ENCODE measurements at places on chromosomes 7 and 10.

GRCh38 chr7:19351341-19352304 is 206.4 kb upstream of the FERD3L start:
- no peak for DNase-seq

- DNase-seq: no peak
Measured at GRCh38 chr10:125788156-125789034, 12.8 kb upstream of the MMP21 start.

DNA sequence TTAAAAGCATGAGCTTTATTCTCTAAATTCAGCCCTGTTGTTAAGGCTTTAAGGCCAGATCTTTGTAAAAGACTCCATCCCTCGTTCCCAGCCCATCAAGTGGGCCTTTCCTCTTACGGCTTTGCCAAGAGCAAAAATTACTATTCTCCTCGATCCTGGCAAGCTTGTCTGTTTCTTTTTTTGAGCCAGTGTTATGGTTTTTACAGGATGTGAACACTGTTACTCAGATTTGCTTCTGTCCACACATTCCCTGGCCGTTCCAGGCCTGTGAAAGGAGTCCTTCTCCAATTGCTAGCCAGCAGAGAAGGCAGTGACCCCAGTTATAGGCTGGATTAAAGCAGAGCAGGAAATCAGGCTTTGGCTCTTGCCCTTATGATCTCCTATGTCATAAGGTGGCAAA is 47.0 kb upstream of the EPC1 start:
- DNase-seq: no peak

DNA sequence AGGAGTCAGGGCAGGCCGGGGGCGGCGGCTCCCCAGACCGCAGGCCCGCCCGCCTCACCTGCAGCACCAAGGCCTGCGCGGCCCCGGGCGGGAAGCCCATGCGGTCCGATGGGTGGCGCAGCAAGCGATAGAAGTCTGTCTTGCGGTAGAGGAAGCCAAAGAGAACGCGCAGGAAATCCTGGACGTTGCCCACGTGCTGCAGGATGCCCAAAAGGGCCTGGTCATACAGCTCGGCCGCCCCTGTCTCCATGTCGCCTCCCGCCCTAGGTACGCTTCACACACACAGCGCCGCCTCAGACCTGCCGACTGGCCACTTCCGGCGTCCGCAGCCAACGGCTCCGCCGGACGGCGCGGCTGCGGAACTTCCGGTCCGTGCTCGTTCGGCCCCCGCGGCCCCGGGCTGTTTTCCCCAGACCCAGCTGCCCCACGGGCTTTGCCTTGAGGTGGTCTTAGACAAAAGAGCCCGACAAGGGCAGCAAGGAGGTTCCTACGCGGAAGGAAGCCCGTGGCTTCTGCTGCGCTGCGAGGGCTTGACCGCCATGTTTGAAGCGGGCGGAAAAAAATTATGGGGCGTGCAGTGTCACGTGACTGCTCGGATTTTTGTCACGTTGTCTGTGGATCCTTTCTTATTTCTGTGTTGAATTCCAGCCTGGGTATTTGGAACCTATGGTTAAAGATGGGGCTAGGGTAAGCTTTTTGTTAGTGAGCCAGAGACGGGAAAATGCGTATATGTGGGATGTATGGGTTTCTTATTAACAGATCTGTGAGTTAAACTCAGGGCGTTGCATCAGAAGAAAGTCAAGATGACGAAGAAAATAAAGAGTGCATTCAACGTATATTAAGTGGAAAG is at the start of gene NUDCD3:
Gene NUDCD3 (minus strand): TSS at position 308 of the 850 bp plus-strand sequence. CDS start 58 bp downstream, at position 250.
- DNase-seq: no peak

GRCh38 chr7:28811008-28811407 is 147.1 kb downstream of the TRIL start:
- DNase-seq: no peak

DNA sequence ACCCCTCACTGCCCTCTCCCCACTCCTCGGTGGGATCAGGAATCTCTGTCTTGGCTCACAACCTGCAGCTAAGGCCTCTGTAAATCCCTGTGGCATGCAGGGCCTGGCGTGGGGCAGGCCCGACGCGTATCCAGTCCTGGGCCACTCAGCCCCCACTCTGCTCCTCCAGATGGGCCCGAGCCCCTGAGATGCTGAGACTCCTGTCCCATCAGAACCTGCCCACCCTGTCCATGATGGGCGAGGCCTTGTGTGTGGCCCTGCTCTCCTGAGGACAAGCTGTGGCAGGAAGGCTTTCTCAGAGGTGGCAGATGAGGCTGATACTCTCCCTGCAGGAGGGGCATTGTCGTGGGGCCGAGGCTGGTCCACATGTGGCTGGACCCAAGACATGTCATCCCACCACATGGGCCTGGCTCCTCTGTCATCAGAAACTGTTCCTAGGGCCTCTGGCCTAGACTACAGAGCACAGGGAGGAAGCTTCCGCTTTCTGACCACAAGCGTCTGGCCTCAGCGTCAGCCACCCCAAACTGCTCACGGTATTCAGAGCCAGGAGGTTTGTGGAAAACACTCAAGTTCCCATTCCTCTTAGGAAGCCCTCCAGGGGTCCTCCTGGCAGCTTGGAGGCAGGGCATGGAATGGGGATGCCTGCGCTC is 6.0 kb downstream of the ALOX5 start:
- no peak for DNase-seq

- DNase-seq: no peak
Measured at GRCh38 chr7:88091988-88092675, 127.7 kb downstream of the SRI start.

DNA sequence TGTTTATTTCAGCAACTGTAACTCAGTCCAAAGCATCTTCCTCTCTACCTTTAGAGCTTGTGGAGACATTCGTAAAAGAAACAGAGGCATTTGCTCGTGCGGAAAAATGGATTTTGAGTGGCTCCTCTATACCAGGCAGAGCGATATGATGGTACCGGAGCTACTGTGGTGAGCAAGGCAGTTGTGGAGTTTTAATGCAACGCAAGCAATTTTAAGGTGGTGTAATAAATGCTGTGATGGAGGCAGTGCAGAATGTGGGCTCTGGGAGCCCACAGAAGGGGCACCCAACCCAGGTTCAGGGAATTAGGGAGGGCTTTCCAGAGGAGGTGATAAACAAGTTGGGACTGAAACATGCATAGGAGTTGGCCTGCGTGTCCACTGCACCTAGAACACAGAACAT is 149.5 kb downstream of the CDH23 start:
- no peak for DNase-seq

DNA sequence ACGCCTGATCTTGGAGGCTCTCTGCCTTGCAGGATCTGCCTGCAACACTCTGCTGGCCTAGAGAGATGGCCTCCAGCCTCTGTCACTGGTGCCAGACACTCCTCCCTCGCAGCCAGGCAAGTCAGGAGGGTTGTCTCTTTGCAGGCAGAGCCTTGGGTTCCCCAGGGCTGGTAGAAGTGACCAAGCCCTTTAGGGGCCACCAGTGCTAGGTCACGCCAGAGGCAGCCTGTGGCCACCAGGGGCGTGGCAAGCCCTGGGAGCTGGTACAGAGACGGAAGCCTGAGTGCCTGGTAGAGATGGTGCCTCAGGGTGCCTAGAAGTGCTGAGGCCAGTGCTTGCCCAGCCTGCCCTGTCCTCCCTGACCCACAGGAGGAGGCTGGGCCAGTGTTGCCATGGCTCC is 9.1 kb downstream of the ADCYAP1R1 start:
- DNase-seq: no peak

DNA sequence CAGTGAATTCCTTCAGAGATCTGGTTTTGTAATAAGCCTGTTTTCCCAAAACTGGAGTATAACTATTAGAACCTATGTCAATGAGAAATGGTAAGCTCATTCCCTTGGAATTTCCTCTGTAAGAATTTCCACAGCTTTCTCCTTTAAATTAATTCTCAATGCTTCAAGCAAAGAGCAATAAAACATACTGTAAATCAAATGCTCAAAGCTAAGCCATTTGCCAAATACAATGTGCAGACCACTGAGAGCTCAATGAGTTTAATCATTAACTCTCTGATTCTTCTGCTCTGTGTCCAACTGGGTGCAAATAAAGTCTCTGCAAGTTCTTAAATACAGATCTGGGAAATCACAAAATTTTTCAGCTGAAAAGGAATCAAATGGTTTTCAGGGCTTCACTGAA is 227.6 kb upstream of the IMMP2L start:
- DNase-seq: no peak

GRCh38 chr7:149784251-149784608 is 10.8 kb upstream of the ZNF467 start:
- no peak for DNase-seq

GRCh38 chr7:25891591-25891990 is 260.4 kb upstream of the NFE2L3 start:
- no peak for DNase-seq

DNA sequence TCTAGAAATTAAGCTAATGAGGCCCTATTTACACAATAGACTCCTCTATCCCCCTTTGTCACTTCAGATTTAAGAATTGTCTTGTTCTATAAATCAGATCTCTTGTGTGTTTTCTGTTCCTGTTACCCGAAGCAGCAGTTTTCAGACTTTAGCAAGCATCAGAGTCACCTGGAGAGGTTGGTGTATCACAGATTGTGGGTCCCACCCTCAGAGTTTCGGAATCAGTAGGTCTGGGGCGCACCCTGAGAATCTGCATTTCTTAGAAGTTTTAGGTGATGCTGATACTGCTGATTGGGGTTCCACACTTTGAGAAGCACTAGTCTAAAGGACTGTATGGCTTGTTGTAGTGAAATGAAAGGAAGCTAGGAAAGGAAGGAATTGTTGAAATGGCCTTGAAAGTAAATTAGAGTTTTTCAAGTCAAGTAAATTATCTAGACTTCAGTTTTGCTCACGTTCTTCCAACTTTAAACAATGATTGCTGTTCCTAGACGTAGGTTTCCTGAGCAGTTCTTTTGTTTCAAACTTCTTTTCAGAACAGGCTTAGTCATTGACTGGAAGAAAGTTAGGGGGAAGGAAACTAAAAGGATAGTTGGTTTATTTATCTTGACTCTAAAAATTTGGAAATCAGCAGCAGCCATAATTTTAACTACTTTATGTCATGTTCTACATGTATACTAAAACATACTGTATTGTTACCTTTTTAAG is 15.7 kb downstream of the BPGM start:
- no peak for DNase-seq

DNA sequence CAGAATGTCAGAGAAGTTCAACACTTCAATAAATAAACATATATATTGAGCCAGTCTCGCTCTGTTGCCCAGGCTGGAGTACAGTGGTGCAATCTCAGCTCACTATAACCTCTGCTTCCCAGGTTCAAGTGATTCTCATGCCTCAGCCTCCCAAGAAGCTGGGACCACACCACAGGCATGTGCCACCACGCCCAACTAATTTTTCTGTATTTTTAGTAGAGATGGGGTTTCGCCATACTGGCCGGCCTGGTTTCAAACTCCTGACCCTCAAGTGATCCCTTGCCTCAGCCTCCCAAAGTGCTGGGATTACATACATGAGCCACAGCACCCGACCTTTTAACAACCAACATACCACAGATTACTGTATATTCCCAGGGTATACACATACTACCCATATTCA is 134.2 kb downstream of the JMJD1C start:
- DNase-seq: no peak

DNA sequence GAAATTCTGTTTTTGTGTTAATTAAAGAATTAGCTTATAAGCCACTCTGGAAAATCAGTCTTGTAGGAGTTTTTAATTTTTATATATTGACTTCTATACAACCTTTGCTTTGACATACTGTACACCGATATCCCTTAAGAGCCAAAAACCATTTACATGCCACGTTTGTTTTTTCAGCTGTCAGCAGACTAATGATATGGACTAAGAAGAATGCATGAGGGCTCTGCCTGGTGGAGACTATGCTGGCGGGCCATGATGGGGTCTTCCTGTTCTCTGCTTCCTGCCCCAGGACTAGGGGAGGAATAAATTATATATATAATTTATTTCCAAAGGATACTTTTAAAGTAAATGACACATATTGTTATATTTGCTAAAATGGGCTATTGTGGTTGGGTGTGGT is 96.3 kb downstream of the CDK14 start:
- DNase-seq: no peak

GRCh38 chr10:6667679-6668270 is 87.7 kb upstream of the PRKCQ start:
- DNase-seq: no peak

DNA sequence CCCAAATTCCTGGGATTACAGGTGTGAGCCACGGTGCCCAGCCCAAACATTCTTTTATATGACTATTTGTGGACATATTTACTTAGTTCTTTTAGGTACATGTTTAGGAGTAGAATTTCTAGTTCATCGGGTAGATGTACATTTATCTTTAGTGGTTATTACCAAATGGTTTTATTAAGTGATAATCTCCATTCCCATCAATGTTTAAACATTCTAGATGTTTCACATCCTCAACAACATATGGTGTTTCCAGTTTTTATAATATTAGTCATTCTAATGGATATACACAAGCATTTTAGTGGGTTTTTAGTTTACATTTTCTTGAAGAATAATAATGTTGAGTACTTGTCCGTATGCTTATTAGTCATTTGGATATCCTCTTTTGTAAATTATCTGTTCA is 131.7 kb downstream of the RTKN2 start:
- DNase-seq: no peak

- no peak for DNase-seq
Measured at GRCh38 chr10:95513941-95514392, 47.2 kb downstream of the SORBS1 start.

DNA sequence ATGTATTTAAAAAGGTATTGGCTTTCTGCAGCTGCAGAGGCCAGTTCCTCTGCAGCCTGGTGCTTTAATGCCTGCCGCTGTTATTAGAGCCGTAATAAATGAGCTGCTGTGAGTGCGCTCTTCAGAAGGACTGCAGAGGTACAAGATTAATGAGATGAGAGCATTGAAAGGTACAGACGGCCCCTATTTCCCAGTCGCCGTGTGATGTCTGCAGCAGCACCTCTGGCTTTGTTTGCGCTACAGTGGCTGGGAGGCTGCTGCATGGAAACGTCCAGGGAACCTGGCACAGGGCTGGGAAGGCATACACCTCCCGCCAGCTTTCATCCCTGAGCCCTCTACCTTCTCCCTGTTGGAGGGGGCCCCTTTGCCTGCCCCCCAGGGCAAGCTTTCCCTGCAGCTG is 383.8 kb upstream of the ZMIZ1 start:
- DNase-seq: no peak

DNA sequence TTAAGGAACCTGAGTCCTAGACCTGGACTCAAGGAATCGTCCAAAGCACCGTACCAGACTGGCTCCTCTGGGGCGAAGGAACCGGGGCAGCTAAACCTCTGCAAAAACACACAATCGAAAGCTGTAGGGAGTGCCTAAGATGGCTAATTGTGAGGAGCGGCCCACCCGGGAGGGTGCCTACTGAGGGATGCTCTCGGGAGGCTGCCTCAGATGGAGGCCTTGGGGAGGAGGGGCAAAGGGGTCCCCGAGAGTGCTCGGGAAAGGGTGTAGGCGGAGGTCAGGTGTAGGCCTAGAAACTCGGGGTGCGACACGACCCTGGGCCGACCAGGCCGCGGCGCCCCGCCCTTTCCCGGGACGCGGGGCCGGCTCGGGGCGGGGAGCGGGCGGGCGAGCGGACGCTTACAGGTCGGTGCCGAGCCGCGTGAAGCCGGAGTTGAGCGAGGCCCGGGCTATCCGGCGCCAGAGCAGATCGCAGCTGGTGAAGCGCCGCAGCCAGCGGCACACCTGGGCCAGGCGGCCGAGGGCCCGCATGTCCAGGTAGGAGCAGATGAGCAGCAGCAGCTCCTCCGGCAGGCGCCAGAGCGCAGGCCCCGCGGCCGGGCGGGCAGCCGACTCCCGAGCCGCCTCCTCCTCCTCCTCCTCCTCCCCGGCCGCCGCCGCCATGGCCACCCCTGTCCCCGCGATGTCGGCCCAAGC is 844 bp downstream of the FBXW4 start:
- DNase-seq: no peak
